ENCODE measurements at places on chromosomes 4 and X.

GRCh38 chr4:108126806-108127205 lies 41.9 kb downstream of the LEF1 start:
- DNase-seq, result no peak

DNA sequence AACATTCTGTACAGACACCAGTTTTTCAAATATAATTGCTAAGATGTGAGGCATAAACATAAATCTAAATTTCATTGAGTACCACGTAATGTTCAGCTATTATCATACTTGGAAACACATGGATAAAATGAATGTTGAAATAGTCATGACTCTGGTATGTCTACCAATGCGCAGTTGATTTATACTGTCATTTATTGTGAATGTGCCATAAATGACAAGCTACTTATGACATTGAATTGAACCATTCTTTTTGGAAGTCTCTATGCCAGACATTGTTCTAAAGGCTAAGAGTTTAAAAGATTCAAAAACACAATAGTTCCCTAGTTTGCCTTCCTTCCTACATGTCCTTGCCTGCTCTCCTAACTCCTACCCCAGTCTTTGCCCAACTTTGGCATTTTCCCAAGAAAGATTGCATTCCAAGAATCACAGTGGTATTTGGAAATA lies 96.6 kb upstream of the DMD start:
- DNase-seq, result no peak

GRCh38 chr4:7393601-7394575 lies 40.8 kb downstream of the PSAPL1 start:
- peak; percentile 18 for DNase-seq

- no peak for DNase-seq
Measured at GRCh38 chrX:115712484-115712883, 151.5 kb downstream of the PLS3 start.

- DNase-seq, result no peak
Measured at GRCh38 chr4:113604955-113605354, 156.6 kb downstream of the CAMK2D start.

- DNase-seq, result no peak
Measured at GRCh38 chrX:8971116-8971515, 62.8 kb downstream of the FAM9B start.

DNA sequence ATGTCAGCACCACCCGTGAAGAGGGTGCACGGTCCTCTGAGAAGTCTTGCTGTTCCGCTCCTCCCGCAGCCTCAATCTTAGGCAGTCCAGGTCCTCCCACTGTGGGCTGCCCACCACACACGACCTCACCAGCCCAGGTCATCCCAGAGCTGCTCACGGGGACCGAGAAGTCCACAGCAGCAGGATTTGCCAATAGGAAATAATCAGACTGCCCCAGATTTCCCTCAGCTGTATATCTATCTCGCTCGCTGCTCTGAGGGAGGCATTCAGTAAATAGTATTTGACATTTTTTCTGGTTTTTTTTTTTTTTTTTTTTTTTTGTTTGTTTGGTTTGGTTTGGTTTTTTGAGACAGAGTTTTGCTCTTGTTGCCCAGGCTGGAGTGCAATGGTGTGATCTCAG lies 83.8 kb downstream of the STOX2 start:
- no peak for DNase-seq

GRCh38 chr4:25722964-25723363 lies 67.3 kb downstream of the SLC34A2 start:
- DNase-seq, result no peak

- DNase-seq, result peak; percentile 69
Measured at GRCh38 chr4:104494822-104495559, at the start of gene CXXC4. Gene CXXC4 (minus strand): TSS chr4:104494894. CDS start chr4:104491802, 3,092 bp downstream.

- DNase-seq, result no peak
Measured at GRCh38 chrX:17655211-17656034, 81.9 kb upstream of the SCML1 start.

GRCh38 chr4:146123231-146123630 lies 52.3 kb upstream of the LSM6 start:
- DNase-seq, result no peak

DNA sequence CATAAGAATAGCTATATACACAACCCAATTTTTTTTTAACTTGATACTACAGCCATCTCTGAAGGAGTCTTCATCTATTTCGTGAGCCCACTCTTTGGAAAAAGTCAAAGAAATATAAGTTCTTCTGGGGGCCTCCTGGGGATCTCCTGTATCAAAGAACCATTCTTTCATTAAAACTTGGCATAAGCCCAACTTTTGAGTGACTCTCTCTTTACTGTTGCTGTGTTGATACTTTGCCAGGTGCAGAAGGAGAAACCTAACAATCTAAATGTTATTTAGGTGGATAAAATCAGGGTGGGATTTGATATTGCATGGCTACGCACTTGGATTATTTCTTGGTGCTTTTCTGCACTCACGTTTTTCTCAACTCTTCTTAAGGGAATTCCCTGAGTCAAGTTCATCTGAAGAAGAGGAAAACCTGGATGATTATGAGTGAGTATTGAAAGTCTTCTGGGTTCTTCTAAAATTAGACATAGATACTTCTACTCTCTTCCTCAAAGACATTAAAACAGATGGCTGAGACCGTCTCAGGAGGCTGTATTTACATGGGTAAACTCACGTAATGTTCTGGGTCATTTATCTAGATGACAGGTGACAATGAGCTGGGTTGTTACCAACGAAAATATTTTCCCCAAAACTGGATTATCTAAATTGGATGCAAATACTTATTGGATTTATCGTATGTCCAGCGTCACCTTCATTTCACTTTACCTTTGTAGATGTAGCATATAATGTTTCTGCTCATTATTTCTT lies 25.2 kb downstream of the BMX start:
- no peak for DNase-seq

- DNase-seq, result no peak
Measured at GRCh38 chrX:39514801-39515200, 583.0 kb downstream of the BCOR start.

GRCh38 chrX:1589356-1590130 lies 1.9 kb upstream of the AKAP17A start:
- no peak for DNase-seq

DNA sequence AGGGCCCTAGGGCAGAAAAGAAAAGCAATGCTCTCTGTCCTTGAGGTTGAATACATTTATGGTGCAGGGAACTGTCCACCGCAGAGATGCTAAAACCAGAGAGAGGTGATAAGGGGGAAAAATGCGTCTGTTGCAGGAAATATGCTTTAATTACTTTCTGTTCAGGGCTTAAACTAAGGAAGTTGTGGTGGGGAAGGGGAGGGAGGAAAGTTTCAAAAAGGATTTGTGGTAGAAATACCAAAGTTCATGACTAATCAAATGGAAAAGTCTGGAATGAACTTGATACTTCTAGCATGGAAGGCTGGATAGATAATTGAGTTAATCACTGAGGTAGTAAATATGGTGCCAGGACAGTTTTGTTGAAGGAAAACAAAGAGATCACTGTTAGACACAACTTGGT lies 99.0 kb downstream of the ASB9 start:
- no peak for DNase-seq

DNA sequence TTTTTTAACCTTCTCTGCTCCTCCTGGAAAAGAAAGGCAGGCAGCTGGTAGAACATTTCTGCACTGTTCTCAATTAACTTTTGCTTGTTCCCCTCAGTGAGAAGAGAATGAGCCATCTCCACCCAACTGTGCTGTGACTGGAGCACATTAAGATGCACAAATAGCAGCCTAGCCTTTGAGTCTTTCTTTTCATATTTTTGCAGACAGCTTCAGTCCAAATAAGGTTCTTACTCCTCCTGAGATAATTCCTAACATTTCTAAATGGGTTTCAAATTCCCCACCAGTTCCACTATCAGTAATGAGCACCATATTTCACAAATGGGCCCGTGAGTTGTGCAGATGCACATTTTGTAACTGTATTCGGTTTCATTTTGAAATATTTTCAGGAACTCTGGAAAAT lies 118.6 kb downstream of the SPCS3 start:
- no peak for DNase-seq

DNA sequence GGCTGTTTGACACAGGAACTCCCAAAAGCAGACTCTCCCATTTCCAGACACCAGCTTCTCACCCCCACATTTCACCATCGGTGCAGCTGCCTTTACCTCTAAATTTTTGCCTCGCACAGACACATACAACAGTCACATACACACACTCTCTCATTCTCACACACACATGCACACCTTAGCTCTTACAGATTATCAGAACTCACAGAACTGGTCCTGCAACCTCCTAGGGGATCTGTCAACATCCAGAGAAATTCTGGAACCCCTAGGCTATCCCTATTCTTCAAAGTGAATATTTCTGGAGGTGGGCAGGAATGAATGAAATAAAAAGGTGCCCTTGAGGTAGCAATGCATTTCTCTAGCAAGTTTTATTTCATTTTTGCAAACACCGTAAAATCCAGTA lies 4.1 kb downstream of the HS6ST2 start:
- DNase-seq, result no peak

GRCh38 chr4:141789716-141790115 lies 153.3 kb downstream of the IL15 start:
- no peak for DNase-seq

GRCh38 chr4:123469245-123469644 lies 72.7 kb downstream of the SPRY1 start:
- no peak for DNase-seq

- no peak for DNase-seq
Measured at GRCh38 chr4:57588557-57588956, 478.4 kb upstream of the IGFBP7 start.

GRCh38 chr4:70943114-70943513 lies 40.9 kb downstream of the MOB1B start:
- no peak for DNase-seq

DNA sequence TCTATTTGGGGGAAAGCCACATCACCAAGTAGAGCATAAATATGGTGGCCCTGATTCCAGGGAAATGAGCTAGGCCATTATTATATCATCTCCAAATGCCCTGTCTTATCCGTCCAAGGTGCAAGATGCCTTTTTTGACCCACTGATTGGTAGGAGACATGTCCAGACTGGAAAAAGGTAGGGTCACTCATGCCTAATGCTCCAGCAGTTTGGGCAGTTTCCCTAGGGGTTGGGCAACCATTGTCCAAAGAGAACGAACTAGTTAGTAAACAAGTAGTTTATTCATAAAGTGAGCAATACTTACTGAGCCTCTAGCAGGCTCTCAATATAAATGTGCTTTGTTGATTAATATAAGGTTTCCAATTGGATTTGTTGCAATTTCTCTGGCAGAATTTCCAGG lies 6.2 kb downstream of the FHDC1 start:
- DNase-seq, result no peak

DNA sequence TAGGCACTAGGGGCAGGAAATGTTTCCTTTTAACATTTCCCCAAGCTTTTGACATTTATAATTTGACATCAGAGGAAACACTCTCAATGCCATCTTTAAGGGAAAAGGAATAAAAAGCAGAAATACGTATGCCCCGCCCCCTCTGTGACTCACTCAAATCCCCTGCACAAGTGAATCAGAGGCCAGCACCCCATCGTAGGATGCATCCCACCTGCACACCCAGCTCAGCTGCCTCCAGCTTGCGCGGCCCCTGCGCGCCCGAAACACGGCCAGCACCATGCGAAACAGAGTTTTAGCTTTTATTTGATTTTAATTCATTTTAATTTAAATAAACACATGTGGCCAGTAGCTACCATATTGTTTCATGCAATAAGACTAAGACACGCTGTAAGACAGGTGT lies 29.5 kb downstream of the ABLIM2 start:
- no peak for DNase-seq

GRCh38 chr4:55795341-55795740 lies 24.2 kb upstream of the EXOC1L start:
- no peak for DNase-seq

- no peak for DNase-seq
Measured at GRCh38 chrX:105744291-105744690, 78.0 kb upstream of the NRK start.

- no peak for DNase-seq
Measured at GRCh38 chrX:42269186-42269585, 345.8 kb upstream of the CASK start.

DNA sequence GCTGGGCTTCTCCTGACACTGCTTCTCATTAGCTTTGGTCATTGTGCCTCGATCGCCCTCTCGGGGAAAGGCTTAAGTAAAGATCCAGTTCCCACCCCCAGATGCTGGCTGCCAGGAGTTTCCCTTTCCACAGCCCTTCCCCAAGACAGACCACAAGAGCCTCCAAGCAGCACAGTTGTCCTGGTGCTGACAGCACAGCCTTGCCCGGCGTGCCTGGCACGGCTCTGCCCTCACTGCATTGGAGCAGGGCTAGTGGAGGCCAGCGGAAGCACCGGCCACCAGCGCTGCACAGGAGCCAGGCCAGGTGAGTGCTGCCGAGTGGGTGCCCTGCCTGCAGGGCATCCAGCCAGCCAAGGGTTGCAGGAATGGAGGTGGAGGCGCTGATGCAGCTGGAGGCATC lies 9.7 kb upstream of the MSANTD1 start:
- DNase-seq, result no peak

- DNase-seq, result peak; percentile 65
Measured at GRCh38 chr4:110516106-110516922, 40.4 kb downstream of the ENPEP start.

DNA sequence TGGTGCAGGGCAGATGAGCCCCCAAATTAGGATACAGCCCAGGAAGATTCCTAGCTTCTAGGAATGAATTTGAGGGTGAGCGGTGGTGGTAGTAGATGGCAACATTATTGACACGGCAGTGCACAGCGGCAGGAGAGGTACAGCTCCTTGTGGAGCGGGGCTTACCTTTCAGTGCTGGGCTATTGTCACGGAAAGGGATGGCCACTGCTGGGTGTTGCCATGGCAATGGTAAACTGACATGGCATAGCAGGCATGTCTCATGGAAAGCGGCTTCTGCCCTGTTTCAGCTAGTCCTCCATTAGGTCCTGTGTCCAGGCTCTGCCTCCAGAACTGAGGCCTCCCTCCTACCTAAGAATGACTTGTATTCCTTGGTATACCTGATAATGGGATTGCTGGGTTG lies 81.8 kb upstream of the WDR1 start:
- no peak for DNase-seq

GRCh38 chr4:16000708-16001483 lies 37.9 kb upstream of the FGFBP2 start:
- no peak for DNase-seq

GRCh38 chr4:150855981-150856510 lies 159.0 kb downstream of the LRBA start:
- no peak for DNase-seq

DNA sequence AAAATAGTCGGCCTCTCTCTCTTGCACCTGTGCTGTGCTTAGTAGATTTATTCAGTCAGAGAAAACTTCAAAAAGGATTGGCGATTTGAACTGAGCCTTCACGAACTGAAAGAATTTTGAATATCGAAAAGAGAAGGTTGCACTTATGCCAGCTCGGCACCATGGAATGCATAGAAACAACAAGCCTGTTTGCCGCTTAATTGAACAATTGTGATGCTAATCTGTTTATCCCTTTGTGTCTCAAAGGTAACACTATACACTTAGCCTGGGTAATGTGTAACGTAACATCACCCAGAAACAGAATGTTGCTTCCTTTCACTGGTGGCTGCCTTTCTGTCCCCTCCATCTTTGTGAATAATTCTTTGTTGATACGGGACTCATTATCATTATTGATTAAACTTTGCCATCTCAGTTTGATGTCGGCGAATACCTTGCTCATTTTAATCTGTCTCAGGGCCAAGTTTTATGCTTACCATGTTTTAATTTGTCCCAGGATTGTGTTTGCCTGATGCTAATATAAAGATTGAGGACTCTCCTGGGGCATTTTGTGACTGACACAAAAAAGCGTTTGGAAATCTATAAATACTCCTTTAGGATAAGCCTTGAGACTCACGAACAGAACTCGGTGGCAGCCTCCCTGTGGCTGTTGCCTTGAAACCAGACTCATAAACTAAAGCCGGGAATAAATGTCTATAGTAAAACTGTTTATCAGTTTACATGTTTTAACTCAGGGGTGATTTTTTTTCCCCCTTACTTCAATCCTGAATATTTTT lies 400.5 kb downstream of the RAPGEF2 start:
- DNase-seq, result no peak

Data from lower lobe of right lung (tissue), 2 donors.